NCI-H1436 treated with DMSO at 0.1 percent for 48 hours (cell line): ENCODE measurements at places on chromosomes 6 and 20.

DNA sequence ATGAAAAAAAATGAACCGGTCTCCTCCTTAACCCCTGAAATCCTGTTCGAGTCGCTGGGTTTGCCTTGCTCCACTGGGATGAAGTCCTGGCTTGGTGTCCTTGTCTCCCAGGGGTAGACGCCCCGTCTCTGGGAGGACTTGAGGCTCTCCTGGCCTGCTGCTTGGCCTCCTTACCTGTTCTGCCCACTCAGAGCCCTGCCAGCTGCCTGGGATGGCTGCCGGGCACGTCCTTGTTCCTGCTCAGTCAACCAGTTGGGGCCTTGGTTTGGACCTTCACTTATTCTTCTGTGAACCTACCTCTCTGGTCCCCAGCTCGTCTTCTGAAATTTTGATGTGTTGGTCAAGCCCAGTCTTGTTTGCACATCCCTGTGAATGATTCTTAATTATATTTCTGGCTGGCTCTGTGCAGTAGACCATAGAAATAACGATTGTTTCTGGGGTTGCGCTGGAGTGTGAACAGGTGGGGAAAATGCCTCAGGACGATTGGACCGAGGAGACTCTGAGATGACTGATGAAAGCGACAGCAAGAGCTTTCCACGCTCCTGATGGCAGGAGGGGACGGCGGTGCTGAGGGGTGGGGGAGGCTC lies 126.5 kb upstream of the ESR1 start:
- DNase-seq, result no peak

GRCh38 chr6:164749221-164750064 lies 560.0 kb downstream of the C6orf118 start:
- DNase-seq, result no peak

DNA sequence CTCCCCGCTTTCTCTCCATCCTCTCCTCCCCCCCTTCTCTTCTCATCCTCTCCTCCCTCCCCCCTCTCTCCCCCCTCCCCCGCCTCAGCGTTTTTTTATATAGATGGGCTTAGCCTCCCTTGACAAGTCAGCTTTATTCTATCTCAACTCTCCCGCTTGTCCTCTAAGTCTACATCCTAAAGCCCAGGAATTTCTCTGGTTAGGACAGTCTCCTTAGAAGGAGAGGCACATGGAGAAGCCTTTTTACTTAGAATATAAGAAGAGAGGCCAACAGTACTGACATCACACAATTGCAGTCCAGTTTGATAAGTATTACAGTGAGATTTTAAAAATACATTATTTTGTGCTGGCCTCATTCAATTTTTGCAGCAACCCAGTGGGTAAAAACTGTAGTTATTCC lies 83.5 kb downstream of the LYRM2 start:
- no peak for DNase-seq

GRCh38 chr20:44057698-44058675 lies 129.0 kb downstream of the JPH2 start:
- no peak for DNase-seq

DNA sequence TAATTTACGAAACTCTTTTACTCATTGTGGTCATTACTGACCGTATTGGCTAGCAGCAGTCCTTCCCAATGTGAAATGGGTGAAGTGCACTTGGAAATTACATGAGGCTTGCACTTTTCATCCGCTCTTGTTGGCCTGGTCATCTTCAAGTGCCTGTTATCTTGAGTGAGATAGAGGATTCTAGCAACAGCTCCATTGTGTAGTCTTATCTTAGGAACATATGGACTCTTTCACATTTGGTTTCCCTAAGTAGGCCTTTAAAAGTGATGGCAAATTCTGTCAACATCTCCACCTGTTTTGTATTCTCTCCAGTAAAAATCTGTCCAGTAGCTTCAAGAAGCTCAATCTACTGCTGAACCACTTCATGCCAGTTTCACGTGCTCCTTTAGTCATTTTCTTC lies 114.8 kb upstream of the MARCKS start:
- DNase-seq, result no peak
